NCI-H774 (cell line): ENCODE measurements at places on chromosomes 16 and 17.

DNA sequence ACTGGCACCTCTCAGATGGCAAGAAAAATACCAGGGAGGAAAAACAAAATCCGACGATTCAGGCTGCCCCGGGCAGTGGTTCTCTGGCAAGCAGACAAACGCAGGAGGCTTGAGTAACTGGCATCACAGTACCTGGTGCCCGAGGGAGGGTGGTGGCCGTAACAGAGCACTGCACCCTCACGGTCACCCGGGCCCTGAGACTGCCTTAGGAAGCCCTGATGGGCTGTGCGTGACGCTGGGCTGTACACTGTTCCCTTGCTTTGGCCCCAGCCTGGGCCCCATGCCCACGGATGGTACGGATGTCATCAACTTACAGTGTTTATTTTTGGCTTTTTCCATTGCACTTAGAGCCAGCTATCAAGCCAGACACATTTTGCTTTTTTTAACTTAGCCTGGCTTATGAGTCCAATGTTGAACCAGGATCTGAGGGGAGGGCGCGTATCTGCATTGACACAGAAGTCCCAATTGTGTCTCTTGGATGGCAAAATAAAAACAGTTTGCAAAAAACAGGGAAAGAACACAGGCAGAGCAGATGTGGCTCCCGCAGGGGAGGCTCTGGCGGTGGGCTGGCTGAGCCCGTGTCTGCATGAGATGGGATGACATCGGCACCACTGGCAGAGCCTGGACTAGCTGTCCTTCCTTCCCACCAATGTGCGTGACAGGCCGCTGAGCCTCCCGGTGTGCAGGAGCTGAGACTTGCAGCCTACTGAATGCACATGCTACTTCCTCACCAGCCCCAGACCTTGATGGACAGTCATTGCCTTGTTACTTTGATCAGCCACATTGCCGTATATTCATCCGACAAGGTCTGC lies 287.7 kb downstream of the FOXL1 start:
- DNase-seq: no peak

- DNase-seq: no peak
These were observed 257.1 kb downstream of the BCAS3 start for GRCh38 chr17:60934723-60935122.

DNA sequence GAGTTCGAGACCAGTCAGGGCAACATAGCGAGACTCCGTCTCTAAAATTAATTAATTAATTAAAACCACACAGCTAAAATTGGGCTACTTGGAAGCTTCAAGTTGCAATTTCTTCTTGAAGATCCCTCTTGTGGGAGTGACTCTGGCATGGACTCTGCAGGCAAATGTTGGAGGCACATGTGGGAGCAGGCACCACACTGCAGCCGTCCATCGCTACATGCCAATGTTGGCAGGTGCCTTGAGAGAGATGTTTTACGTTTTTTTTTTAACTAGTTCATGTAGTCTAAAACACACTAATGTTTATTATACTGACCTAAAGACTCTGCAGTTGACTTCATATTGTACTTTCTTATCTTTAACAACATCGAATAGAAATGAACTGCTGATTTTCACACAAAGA lies 7.9 kb upstream of the CCL8 start:
- DNase-seq: no peak

DNA sequence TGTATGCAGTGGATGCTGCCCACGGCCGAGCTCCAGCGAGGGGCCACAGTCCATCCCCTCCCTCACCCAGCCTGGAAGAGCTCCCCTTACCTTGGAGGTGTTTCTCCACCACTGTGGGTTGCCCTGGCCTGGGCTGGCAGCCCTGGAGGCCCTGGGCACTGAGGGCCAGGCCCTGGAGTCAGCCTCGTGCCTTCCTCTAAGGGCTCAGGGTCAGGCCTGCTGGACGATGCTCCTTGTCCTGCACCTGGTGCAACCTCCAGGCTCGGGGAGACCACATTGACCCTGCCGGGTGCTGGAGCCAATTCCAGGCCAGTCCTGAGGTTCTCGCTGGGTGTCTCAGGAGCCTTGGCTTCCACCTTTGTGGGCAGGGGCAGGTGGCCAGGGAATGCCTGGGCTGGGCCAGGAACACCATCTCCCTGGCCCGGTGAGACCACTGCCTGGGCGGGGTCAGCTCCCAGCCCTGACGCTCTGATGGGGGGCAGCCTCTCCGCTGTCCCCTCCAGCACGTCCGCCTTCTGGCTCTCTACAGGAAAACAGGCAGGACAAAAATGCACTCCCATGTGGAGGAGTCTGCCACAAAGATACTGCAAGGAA lies 10.4 kb downstream of the MYLK3 start:
- no peak for DNase-seq

GRCh38 chr17:56083475-56083874 lies 69.8 kb upstream of the ANKFN1 start:
- no peak for DNase-seq

DNA sequence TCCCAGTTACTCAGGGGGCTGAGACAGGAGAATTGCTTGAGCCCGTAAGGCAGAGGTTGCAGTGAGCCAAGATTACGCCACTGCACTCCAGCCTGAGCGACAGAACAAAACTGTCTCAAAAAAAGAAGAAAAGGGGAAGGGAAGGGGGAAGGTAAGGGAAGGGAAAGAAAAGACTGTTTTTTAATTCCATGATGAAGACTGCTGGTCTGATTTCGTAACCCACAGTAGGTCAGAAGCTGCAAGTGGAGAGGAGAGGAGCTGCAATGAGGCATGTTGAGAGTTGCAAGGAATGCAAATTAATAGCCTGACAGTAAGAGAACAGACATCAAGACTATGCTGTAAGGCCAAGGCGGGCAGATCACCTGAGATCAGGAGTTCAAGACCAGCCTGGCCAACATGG lies 33.3 kb downstream of the HELZ start:
- no peak for DNase-seq

GRCh38 chr16:74277974-74278373 lies 18.6 kb upstream of the PSMD7 start:
- DNase-seq: no peak

DNA sequence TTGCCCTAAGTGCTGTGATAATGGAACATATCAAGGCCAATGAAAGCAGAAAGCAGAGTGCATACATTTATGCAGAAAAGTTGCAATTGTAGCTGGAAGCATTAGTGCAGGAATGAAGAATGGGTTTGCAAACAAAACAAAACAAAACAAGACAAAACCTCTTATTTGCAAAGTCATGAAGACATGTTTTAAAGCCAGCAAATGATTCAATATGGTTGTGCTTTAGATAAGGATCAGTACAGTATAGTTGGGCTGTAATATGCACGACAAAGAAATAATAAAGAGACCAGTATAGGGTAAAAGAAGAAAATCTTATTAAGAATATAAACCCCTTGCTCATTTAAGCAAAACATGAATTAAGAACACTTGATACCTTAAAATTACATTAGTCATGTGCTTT lies 398.1 kb downstream of the KIF2B start:
- DNase-seq: no peak

DNA sequence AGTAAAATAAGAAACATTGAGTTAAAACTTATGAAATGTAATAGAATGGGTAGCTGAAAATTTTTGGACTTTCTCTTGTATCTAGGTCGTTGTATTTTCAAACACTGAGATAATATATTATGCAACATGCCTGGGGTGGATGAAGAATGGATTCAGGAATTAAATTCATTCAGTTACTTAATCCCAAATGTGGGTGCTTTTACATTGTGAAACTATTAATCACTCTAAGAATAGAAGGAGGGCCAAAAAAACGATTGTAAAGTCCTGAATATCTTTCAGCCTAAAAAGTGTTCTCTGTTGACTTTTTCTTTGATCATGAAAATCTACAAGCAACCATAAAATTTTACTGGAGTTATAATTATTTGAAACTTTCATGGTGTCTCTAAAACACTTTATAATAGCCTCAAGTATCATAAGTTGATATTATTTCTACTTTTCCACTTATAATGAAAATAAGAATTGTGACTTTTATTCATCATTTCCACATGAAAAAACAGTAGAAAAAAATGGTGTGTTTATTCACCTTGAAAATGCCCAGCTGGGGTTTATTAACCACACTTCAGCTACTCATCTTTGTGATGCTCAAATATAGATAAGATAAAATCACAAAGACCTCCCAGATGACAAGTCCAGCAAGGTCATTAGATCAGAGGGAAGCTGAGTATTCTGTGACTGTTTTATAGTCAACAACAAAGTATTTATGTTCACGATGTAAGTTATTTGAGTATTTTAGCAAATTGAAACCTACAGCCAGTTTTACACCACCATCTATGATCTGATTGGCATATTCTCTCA lies 619.9 kb upstream of the SOX9 start:
- no peak for DNase-seq

GRCh38 chr17:82808921-82809905 lies 30.6 kb downstream of the ZNF750 start:
- DNase-seq: no peak
